HT1080 (cell line): ENCODE measurements at places on chromosomes 3 and 15. TPM values are rescaled to one million over a fixed set of nuclear protein-coding genes. Genes with fewer than 3 reads are reported as not detected.
A peak's percentile ranks its signal among the peaks of the same experiment; 100 is the strongest.

DNA sequence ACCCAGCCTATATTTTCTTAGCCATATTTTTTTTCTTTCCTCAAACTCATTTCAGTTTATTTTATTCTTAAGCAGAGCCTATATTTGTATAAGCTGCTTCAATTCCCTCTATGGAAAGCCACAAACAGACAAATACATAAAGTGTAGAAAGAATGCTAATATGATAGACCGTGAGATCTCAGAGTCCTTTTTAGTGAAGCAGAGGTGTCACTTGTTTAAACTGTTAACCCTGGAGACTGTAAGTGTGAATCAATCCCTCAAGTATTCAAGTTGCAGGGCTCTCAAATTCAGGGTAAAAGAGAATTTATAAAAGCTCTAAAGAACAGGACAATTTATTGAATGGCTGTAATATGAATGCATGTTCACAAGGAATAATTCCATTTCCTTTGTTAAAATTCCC lies 72.2 kb upstream of the BHLHE40 start:
- DNase-seq: no peak

ABI3BP gene
- total RNA-seq: 0.23 and 2.2 TPM in 2 replicates

- DNase-seq: peak; percentile 85
Measured at GRCh38 chr3:35651851-35652250, 12.5 kb downstream of the ARPP21 start.

DNA sequence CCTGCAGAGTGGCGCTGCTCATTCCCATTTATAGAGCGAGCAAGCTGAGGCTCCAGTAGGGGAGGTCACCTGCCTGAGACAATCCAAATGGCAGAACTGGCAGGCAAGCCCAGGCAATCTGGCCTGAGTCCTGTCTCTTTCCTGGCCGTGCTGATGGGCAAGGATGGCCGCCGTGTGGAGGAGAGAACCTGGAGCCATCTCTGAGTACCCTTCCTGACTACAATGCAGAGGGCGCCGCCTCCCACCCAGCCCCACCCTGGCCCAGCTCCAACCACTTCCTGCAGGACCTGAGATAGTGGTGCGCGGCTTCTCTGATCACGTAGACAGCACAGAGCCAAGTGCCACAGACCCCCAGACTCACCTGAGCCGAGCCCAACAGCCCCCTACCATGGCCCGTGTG lies 7.0 kb downstream of the TLR9 start:
- DNase-seq: no peak

TMC3 gene
- not detected in 2 replicates for total RNA-seq

IQCF6 gene
- not detected in 2 replicates for total RNA-seq
